Stimulated activated CD8-positive, alpha-beta memory T cell treated with anti-CD3 and anti-CD28 coated beads, Interleukin-15, amount 100 ng/mL, for 24 hours (primary cell): ENCODE measurements at places on chromosomes 2 and 18.

GRCh38 chr2:30454571-30454970 is 7.5 kb downstream of the LCLAT1 start:
- no peak for DNase-seq

- no peak for DNase-seq
These were observed 2.0 kb downstream of the IL36A start for GRCh38 chr2:113007250-113007649.

DNA sequence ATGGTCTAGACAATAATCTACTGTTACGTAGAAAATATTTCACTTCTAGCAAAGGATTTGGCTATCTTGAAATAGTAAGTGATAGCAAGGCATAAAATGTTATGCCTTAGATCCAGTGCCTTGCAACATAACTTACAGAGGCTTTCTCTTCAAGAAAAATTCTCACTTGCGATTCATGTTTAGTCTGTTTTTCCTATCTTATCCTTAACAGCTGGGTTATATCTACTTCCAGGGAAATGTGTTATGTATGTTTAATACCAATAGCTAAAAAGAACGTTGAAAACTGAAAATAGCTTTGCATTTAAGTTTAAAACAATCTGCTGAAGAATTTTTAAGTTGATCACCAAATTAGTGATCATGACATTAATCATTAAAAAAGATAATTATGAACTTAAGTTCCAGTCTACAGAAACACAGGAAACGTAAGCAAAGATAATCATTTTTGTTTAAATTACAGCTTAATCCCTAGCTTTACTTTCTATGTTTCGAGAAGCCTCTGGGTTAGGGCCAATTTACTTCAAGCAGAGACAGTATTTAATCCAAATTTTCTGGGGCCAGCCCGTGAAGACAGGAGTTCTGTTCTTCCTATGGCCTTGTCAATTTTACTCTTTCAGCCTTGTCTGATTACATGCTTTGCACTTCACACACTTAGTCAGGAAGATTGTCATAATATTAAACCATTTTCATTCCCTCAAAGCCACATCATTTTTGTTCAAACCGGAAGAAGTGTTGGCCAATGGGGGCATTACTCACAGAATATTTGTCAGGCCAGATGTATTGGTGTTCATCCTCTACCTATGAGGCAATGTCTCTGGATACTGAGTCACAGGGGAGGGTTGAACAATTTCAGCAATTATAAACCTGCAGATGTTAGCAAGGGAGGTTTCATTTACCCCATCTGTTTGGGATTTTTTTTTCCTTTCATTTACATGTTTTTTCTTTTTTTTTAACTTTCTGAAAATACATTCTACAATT is 1132.9 kb upstream of the ZEB2 start:
- no peak for DNase-seq

DNA sequence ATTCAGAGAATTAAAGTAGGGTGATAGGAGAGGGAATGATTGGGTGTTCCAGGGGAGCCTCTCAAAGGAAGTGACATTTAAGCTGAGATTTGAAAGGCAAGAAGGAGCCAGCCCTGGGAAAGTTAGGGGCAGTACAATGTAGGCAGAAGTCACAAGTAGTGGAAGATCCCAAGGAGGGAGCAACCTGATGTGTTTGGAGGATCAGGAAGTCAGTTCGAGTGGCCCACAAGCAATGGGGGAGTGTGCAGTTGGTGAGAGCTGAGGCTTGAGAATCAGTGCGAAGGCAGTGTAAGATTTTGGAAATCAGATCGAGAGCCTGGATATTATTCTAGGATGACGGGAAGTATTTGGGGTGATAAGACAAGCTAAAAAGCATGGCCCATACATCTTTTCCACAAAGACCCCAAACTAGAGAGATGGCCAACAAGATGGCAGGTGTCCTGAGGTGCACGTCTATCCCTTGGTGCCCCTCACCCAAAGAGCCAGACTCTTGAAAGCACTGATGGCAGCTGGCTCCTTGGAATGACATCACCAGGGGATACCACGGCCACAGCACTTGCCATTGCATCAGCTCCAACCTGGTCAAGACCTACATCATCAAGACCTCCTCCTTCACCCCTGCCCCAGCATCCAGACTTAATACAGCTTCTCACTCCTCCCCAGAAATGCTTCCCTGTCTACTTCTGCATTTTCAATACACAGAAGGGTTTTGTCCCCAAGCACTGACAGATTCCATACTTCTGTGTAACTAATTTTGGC is 127.3 kb downstream of the BCL2 start:
- DNase-seq, result no peak

GRCh38 chr2:216519154-216519762 is 20.6 kb downstream of the RPL37A start:
- no peak for DNase-seq
